ENCODE measurements at places on chromosomes 12 and 14.

GRCh38 chr12:26629864-26630263, 203.1 kb downstream of the ITPR2 start:
- DNase-seq = no peak

DNA sequence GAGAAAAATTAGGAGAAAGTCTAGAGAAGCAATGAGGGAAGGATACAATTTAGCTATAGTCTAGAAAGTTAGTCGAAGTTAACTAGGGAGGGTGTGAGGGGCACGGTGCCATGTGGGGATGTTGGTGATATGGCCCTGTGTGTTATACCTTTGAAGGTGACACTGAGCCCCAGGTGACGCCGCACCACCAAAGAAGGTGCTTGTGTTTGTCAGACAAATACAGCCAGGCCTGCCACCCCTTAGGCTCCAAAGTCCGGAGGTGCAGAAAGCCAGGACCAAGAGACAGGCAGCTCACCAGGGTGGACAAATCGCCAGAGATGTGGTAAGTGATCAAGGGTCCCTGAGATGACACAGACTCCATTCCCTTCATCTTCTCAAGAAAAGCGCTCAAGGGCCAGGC, 1.1 kb downstream of the C1S start:
- no peak for DNase-seq

- DNase-seq = peak; percentile 93
These were observed 130.8 kb upstream of the EGLN3 start for GRCh38 chr14:34081576-34082136.

DNA sequence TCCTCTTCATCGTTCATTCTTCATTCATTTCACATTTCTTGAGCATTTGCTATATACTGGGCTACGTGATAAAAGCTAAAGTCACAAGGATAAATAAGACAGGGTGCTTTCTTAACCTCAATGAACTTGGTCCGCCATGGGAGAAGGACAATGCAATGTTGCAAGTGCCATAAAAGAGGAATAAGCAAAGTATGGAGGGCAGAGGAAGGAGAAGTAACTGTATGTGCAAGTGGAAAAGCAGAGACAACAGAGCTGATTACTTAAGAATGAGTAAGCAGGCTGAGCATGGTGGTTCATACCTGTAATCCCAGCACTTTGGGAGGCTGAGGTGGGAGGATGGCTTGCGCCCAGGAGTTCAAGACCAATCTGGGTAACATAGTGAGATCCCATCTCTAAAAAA, 14.4 kb downstream of the AREL1 start:
- no peak for DNase-seq

DNA sequence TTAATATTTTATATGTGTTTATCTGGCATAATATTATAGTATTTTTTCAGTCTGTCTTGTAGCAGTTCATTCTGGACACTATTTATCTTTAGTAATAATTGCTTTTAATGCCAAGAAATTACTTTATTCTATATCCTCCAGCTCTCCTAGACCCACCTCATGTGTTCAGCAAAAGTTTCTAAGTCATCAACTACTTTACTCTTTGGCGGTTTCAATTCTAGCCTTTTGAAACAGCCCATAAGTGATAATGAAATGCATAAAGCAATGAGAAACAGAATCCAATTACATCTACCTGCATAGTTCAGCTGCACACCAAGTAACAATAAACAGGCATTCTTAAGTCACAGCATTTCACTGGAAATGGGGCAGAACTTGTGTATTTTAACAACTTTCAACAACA, 225.5 kb downstream of the SLC25A21 start:
- DNase-seq = no peak

- DNase-seq = no peak
These were observed 764 bp downstream of the RBM25 start for GRCh38 chr14:73058922-73059673.

DNA sequence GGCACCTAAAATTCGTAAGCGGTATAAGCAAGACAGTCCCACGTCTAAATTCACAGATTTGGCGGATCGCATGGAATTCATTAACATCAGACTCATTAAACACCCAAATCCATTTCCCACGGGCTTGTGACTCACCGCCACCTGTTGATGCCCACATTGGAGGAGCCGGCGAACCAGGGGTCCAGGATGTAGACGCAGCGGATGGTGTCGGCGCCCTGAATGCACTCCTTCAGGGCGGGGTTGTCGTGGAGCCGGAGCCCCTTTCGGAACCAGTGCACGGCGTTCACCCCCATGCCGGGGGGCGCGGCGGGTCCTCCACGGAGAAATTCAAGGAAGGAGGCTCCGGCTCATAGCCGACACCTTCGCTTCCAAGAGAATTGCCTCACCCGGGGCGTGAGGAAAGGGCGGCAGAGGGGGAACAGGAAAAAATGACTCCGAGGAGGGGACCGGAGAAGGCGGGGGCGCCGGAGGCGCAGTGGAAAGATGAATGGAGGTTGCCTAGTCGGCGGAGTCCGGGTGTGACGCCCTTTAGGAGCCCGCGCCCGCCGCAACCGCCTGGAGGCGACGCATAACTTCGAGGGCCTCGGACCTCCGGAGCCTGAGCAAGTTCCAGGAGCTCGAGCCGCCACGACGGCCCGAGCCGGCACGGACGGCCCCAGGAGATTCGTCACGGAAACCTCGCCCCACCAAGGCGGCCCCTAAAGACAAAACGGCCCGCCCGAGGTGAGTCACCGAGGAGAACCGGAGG, 506 bp downstream of the CRY1 start:
- DNase-seq = no peak

GRCh38 chr12:21775133-21775820, 771 bp upstream of the KCNJ8 start:
- DNase-seq = no peak

GRCh38 chr14:101104485-101104884, 201.0 kb upstream of the RTL1 start:
- no peak for DNase-seq

DNA sequence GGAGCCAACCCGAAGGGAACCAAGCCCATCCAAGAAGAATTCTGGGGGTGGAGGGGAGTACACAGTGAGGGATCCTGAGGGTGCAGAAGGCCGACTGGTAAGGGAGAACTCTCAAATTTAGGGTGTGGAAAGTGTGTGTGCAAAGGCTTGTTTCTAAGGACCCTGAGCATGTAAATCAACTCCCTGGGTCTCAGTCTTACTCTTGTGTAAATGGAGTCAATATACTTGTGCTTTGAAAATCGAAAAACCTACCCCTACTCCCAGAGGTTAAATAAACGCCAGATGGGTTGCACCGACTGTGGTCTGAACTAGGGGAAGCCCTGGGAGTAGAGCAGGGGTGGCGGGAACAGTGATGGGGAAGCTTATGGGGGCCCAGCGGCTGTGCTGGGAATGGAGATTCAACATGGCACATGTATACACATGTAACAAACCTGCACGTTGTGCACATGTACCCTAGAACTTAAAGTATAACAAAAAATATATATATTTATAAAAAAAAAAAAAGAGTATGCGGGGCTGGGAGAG, 6.0 kb downstream of the B4GALNT1 start:
- no peak for DNase-seq
